ENCODE measurements at places on chromosomes 3 and 15. TPM values are rescaled to one million over a fixed set of nuclear protein-coding genes. Genes with fewer than 3 reads are reported as not detected.

CIB2 gene
- 1.7 TPM for total RNA-seq

GRCh38 chr3:31353166-31353565 is 179.6 kb upstream of the STT3B start:
- H3K36me3 ChIP-seq, result no peaks in the 10 kb centered on the region
- ATAC-seq, result no peak
- peaks cover 12% of the 10 kb centered on the region for H3K4me1 ChIP-seq
- no peaks in the 10 kb centered on the region for H3K27me3 ChIP-seq
- no peak overlapping the region for H3K27ac ChIP-seq

DNA sequence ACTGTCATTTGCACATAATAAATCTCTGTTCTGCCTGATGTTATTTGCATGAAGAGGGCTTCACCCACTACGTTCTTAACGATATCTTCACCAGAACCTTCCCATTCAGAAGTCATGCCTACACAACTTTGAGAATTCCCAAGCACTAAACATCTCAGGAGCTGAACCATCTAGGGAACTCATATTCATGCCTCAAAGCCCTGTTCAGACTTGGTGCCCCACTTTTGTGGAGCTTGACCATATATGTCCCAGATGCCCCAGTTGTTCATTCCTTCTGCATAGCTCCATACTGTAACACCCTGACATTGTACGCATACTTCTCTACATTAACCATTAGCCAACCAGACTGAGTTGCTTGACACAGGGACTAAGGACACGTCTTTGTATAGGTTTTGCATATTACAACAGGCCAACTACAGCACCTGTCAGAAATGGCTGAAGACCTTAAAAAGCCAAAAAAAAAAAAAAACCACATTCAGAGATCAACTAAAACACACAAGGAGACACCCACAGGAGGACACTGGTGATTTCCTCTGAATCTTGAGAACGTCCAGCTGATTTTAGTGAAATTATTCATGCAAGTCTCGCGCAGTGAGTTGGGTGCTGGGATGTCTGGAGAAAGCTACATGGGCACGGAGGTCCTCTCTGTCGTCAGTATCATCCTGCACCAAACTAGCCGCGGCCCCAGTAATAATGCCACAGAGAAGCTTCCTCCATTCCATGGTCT is 141.4 kb downstream of the FOXP1 start:
- H3K27me3 ChIP-seq, result no peaks in the 10 kb centered on the region
- no peaks in the 10 kb centered on the region for H3K36me3 ChIP-seq
- peaks cover 85% of the 10 kb centered on the region for H3K4me1 ChIP-seq
- H3K4me3 ChIP-seq, result peak overlapping the region; percentile 86

DNA sequence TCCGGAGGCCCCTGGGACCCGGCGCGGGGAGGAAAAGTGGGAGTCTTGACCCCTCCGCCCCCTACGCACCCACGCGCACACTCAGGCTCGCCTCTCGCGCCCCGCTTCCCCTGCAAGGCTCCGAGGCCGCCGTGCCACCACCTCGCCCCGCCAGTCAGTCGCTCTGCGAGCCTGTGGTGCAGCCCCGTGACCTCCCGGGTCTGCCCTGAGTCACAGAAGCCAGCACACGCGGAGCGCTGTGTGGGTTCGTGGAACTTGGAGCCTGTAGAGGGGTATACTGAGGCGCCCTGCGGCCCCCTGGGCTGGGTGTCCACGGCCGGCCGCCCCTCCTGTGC is 380 bp upstream of the ALS2CL start:
- no peaks in the 10 kb centered on the region for H3K27me3 ChIP-seq
- peak; percentile 59 for ATAC-seq
- no peak overlapping the region for H3K27ac ChIP-seq
- H3K4me3 ChIP-seq, result peak overlapping the region; percentile 89
- H3K4me1 ChIP-seq, result peaks cover 30% of the 10 kb centered on the region

DNA sequence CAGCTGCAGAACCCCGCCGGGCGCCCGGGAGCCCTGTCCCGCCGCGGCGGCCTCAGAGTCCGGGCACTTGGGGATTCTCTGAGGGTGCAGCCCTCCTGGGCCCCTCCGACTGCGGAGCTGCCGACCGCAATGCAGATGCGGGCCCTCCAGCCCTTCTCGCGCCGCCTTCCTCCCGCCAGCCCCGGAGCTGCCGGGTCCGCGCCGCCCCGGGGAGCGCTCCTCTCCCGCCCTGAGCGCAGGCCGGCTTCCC is 320 bp upstream of the ACAN start:
- no peak overlapping the region for H3K27ac ChIP-seq
- no peak for ATAC-seq
- H3K36me3 ChIP-seq, result no peaks in the 10 kb centered on the region

Data from activated T-helper 17 cell treated with anti-CD3 and anti-CD28 coated beads, Interleukin-2, amount 50 U/mL, for 72 hours (primary cell).